Left colon (tissue), 2 donors: ENCODE measurements at places on chromosomes 16 and 17.

DNA sequence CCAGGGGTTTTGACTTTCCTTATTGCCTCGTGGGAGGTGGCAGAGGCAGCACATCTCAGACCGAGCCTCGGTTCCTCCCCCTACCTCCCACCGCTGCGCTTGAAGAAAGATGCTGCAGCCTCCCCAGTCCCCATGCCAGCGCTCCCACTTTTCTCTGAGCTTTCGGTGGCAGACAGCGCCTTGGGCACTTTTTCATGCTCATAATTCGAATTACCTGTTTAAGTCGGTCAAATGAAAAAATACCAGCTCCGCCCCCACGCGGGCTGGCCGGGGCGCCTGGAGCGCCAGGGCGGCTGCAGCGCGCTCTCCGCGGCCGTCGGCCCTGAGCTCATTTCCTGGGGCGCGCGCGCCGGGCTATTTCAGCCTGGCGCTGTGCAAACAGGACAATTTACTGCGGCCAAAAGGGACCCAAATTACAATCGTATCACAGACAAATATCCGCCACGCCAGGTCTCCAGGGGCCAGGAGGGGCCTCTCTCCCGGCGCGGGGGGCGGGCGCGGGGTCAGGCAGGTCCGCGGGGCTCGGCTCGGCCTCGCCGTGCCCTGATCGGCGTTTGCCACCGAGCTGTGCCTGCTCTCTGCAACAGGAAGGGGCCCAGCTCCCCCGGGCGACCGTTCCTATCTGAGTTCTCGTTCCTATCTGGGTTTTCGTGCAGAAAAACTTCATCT lies 45.0 kb downstream of the SOST start:
- DNase-seq = no peak

GRCh38 chr17:31051506-31051905 lies 43.3 kb upstream of the NF1 start:
- DNase-seq = no peak

- peak; percentile 81 for DNase-seq
These were observed 42.4 kb upstream of the ZNF629 start for GRCh38 chr16:30829130-30830071.

GRCh38 chr16:20137194-20137593 lies 63.5 kb upstream of the GPR139 start:
- DNase-seq = no peak

DNA sequence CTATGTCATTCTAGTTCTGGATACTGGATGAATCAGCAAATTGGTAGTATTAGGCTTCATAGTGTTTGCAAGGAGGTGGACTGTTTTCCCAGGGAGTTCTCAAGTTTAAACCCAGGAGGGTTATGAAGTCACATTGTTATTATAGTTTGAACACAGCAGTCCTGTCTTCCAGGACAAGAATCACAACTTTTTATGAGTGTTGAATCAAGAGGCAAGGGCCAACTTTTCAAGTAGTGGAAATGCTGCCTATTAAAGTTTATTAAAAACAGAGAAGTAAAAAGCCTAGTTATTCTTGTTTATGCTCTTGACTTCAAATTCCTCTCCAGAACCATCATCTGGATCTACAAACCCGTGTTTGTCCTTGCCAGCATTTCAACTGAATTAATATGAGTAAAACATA lies 86.3 kb upstream of the GOT2 start:
- DNase-seq = no peak
